ENCODE measurements at places on chromosomes 1 and 21. TPM values are rescaled to one million over a fixed set of nuclear protein-coding genes. Genes with fewer than 3 reads are reported as not detected.

DNA sequence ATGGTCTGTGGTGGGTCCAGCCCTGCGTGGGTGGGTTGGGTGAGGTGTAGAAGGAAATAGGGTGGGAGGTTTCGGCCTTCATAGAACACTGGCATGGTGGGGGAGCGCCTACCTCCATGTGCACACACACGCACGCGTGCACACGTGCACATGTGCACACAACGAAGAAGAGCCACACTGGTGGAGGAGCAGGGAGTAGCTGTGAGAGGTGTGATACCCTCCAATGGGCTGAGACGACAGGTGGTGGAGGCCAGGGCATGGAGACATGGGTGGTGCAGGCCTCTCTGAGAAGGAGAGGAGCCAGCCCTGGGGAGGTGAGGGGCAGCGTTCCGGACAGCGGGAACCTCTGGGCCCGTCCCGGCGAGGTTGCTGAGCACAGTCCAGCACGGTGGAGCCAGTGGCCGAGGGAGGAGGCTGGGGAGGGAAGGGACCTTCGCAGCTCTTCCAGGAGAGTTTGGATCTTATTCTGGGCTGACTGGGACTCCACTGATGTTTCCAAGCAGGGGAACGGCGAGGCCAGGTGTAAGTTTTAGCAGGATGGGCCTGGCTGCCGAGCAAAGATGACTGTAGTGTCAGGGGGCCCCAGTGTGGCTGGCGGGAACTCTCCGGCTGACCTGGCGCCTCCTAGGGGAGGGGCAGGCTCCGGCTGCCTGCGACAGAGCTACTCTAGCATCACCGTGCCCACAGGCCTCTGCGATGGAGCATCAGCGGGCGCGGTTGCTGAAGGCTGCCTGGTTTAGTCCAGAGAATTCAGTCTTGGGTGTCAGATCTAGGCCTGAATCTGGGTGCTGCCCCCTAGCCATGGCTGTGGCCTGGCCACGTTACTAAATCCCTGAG, 107.2 kb downstream of the ARHGEF10L start:
- H3K4me1 ChIP-seq = no peaks in the 10 kb centered on the region
- H3K36me3 ChIP-seq = no peaks in the 10 kb centered on the region
- H3K4me3 ChIP-seq = no peak overlapping the region
- no peak overlapping the region for H3K27ac ChIP-seq
- DNase-seq = no peak

DNA sequence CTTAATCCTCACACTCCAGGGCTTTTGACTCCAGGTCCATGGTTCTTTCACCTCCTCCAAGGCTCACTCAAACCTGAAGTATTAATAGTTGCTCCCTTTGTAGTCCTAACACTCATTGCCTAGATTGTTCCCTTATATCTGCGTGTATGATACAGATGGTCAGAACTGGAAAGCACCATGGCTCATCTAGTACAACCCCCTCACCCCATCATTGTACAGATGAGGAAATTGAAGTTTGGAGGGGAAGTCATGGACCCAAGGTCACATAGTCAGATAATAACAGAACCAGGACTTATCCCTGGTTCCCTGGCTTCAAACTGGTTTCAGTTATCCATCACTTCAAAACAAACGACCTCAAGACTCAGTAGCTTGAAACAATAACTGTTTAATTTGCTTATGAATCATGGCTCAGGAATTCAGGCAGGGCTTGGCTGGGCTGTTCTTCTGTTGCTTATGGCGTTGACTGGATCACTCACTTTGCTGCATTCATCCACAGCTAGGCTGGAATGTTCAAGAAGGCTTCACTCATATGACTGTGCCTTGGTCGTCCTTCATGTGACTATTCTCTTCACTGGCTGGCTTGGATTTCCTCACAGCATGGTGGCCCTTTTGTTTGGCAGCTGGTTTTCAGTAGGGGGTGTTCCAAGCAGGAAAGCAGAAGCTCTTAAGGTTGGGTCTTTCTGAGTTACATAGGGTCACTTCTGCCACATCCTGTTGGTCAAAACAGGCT, 5.0 kb downstream of the NOS1AP start:
- H3K27me3 ChIP-seq = peaks cover 57% of the 10 kb centered on the region
- H3K27ac ChIP-seq = no peak overlapping the region
- H3K4me3 ChIP-seq = no peak overlapping the region

DNA sequence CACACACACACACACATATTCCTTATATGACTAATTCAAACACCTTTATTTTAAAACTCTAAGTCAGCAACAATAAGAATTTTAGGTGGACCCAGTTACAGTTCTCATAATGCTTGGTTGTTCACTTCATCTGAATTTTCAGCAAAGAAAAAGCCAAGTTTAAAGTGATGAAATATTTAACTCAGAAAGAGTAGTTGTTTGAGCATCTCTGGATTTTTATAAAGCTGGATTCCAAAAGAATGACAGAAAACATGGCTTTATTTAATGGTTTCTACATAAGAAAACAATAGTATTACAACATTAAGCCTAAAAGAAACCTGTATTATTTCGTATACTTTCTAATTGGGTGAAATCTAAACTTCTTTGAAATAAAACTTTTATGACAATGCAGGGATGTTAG, 54.2 kb upstream of the ADAMTS5 start:
- no peak overlapping the region for H3K27ac ChIP-seq
- DNase-seq = no peak
- H3K4me1 ChIP-seq = no peaks in the 10 kb centered on the region
- H3K36me3 ChIP-seq = no peaks in the 10 kb centered on the region
- no peak overlapping the region for H3K4me3 ChIP-seq
- H3K27me3 ChIP-seq = no peaks in the 10 kb centered on the region

DNA sequence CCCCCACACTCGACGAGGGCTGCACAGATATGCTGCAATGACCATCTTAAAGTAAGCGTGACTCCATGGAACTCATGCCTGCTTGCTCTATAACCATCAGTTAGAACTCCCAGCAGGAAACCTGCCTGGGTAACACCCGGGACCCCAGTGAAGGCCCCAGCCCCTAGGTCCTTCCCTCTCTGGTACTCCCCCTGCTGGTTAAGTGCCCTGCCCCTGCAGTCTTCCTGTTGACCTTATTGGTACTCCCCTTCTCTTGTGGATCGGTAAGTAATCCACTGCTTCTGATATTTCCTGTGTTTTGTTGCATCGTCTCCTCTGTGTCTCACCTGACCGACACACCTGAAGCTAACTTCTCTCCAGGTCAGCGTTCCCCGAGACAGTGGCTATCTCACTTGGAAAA, 104.8 kb upstream of the COG2 start:
- peaks cover 12% of the 10 kb centered on the region for H3K4me1 ChIP-seq
- H3K27ac ChIP-seq = no peak overlapping the region
- no peaks in the 10 kb centered on the region for H3K36me3 ChIP-seq
- peaks cover 6% of the 10 kb centered on the region for H3K27me3 ChIP-seq
- DNase-seq = no peak

DNA sequence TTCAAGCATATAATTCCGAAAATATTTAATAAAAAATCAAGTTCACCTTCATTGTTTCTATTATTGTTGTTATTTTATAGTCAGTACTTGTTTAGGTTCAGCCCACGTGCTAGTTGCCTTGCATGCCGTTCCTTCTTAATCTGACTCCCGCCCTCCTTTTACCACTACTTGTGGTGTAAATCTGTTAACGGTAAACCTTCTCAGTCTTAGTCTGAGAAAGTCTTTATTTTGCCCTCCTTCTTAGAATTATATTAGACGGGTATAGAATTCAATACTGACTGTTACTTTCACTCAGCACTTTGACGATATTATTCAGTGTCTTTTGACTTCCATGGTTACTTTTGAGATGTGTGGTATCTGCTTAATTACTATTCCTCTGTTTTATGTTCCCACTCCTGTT, 104.8 kb downstream of the RGL1 start:
- peaks cover 29% of the 10 kb centered on the region for H3K36me3 ChIP-seq
- H3K27ac ChIP-seq = peak overlapping the region; percentile 8
- no peaks in the 10 kb centered on the region for H3K27me3 ChIP-seq
- H3K4me1 ChIP-seq = peaks cover 36% of the 10 kb centered on the region
- no peak for DNase-seq
- H3K4me3 ChIP-seq = no peak overlapping the region

DNA sequence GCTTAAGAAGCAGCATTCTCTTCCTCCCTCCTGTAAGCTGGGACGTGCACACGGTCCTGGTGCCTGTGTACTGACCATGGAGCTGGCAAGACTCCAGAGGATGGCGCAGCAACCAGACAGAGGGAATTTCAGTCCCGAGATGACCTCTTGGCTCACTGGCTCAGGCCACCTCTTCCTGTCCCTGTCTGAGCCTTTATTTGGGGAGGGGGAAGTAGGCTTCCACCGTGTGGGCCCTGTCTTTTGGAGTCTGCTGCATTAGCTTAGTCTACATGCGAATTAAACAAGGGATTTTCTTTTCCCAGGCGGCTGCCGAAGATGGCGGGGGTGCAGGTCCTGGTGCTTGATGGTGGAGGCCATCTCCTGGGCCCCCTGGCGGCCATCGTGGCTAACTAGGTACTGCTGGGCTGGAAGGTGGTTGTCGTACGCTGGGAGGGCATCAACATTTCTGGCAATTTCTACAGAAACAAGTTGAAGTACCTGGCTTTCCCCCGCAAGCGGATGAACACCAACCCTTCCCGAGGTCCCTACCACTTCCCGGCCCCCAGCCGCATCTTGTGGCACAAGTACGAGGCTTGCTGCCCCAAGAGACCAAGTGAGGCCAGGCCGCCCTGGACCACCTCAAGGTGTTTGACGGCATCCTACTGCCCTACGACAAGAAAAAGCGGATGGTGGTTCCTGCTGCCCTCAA, 10.2 kb downstream of the IL24 start:
- H3K27me3 ChIP-seq = no peaks in the 10 kb centered on the region
- no peak overlapping the region for H3K27ac ChIP-seq
- DNase-seq = no peak
- peaks cover 58% of the 10 kb centered on the region for H3K4me1 ChIP-seq
- H3K36me3 ChIP-seq = peaks cover 71% of the 10 kb centered on the region

DNA sequence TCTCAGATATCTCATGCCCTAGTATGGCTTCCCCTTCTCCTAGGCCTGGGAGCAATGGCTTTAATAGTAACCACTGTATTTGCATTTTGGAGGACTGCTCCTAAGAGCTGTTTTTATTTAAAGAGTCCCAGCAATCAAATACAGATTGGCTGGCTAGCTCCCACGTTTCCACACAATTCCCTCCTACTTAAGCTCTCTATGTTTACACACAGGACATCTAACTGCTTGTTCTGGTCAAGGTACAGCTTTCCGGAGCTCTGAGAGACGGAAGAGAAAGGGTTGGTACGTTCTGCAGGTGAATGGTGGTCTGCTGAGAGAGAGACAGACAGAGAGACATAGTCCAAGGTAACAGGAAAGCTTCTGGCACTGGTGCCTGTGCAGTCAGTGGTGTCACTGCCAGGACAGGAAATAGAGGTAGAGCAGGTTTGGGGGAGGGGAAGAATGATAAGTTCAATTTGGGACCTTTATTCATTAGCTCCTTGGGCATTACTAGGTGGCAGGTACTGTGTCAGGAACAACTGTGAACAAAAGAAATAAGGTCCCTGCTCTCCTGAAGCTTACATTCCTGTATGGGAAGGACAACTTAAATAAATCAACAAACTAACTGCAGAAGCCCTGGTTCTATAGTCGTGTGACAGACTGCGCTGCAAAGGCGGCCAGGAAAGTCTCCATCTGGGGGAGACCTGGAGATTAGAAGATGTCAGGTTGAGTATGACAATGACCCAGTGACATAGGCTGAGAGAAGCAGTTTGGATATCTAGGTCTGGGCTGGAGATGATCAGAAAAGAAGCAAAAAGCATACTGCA, 1.2 kb upstream of the SLC25A33 start:
- H3K4me1 ChIP-seq = peaks cover 37% of the 10 kb centered on the region
- H3K27me3 ChIP-seq = no peaks in the 10 kb centered on the region
- no peak overlapping the region for H3K27ac ChIP-seq
- H3K36me3 ChIP-seq = peaks cover 5% of the 10 kb centered on the region
- H3K4me3 ChIP-seq = peak overlapping the region; percentile 1
- no peak for DNase-seq

GRCh38 chr1:234541286-234541975, 62.5 kb upstream of the TARBP1 start:
- H3K36me3 ChIP-seq = no peaks in the 10 kb centered on the region
- DNase-seq = no peak
- H3K27ac ChIP-seq = no peak overlapping the region
- peaks cover 30% of the 10 kb centered on the region for H3K4me1 ChIP-seq
- no peak overlapping the region for H3K4me3 ChIP-seq
- H3K27me3 ChIP-seq = no peaks in the 10 kb centered on the region

DNA sequence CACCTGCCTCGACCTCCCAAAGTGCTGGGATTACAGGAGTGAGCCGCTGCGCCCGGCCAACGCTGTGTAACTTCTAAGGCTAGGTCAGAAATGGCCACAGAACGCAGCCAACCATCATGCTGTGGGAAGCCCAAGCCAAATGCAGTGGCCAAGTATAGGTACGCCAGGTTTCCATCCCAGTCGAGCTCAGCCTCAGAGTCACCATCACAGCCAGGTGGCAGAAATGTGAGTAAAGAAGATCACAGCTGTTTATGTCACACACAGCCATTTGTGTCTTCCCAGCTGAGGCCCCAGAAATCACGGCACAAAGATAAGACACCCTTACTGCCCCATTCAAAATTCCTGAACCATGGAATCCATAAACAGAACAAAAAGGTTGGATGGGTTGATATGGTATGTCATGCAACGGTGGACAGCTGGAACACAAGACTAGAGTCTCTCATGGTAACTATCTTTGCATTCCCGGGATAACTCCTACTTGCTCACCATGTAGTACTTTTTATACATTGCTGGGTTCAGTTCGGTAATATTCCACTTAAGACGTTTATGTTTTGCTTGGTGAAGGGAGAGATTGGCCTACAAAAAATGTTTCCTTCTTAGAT, 84.3 kb downstream of the SLC45A1 start:
- H3K27me3 ChIP-seq = no peaks in the 10 kb centered on the region
- H3K36me3 ChIP-seq = peaks cover 47% of the 10 kb centered on the region
- DNase-seq = no peak

- H3K36me3 ChIP-seq = no peaks in the 10 kb centered on the region
- H3K4me3 ChIP-seq = peak overlapping the region; percentile 32
- peaks cover 17% of the 10 kb centered on the region for H3K4me1 ChIP-seq
- H3K27me3 ChIP-seq = peaks cover 49% of the 10 kb centered on the region
- peak; percentile 19 for DNase-seq
Observed at GRCh38 chr1:8217011-8217711, 100.8 kb upstream of the SLC45A1 start.

- H3K27ac ChIP-seq = no peak overlapping the region
- no peak overlapping the region for H3K4me3 ChIP-seq
- H3K36me3 ChIP-seq = no peaks in the 10 kb centered on the region
- peaks cover 5% of the 10 kb centered on the region for H3K27me3 ChIP-seq
- DNase-seq = no peak
- H3K4me1 ChIP-seq = no peaks in the 10 kb centered on the region
Observed at GRCh38 chr1:208980605-208981004, 602.9 kb upstream of the CAMK1G start.

DNA sequence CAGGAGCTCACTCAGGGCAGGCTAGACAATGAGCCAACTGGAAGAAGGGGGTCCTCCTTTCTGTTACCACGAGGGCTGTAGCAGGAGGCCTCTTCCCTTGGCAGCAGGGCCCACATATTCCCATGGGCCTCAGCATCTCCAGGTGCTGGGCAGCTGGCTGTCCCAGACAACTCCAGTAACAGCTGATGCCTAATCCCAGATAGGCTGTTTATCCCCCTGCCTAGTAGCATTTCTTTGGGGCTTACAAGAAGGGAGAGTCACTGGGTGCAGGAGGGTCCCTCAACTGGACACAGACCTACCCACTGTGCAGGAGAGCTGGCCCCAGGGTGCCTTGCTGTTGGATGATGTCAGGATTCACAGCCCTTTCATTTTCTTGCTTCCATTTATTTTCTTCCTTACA, 278.2 kb downstream of the DSCAM start:
- no peaks in the 10 kb centered on the region for H3K27me3 ChIP-seq
- no peaks in the 10 kb centered on the region for H3K36me3 ChIP-seq
- DNase-seq = no peak

The AADACL4 gene
- total RNA-seq = not detected

The LRRC71 gene
- not detected for total RNA-seq

The MSH4 gene
- 0.20 TPM for total RNA-seq

The C8A gene
- total RNA-seq = not detected

The CELA3A gene
- total RNA-seq = not detected

The ATP1A4 gene
- 0.33 TPM for total RNA-seq

The OR2L13 gene
- total RNA-seq = not detected

The RNU1-4 gene
- total RNA-seq = 1,570 TPM

The PTPN7 gene
- total RNA-seq = 231 TPM
